ENCODE measurements at places on chromosomes 7 and 10. TPM values are rescaled to one million over a fixed set of nuclear protein-coding genes. Genes with fewer than 3 reads are reported as not detected.

GRCh38 chr7:36289833-36290661 lies 99.6 kb upstream of the ANLN start:
- DNase-seq = no peak

- DNase-seq = no peak
Observed at GRCh38 chr10:986137-986825, 2.0 kb upstream of the GTPBP4 start.

GRCh38 chr7:10677211-10677610 lies 296.5 kb upstream of the PHF14 start:
- DNase-seq = no peak

The SH2D4B gene
- total RNA-seq = not detected

DNA sequence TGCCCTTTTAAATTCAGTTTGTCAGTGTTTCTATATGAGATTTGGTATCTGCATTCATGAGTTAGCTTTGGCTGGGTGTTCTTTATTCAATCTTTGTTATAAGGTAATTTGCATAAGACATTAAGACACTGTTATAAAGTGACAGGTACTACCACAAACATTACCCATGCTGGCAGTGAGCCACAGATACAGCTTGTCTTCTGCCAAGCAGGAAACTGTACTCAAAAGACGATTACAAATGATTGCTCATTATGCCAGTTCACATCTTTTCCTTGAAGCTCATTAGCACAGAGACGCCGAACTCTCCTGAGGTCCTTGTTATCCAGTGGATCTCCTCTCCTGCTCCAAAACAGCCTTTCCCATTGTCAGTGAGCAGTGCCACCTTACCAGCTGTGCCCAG lies 30.4 kb downstream of the AMPH start:
- DNase-seq = no peak

The PTF1A gene
- not detected for total RNA-seq

GRCh38 chr10:96619120-96619519 lies 32.3 kb upstream of the TM9SF3 start:
- DNase-seq = no peak

DNA sequence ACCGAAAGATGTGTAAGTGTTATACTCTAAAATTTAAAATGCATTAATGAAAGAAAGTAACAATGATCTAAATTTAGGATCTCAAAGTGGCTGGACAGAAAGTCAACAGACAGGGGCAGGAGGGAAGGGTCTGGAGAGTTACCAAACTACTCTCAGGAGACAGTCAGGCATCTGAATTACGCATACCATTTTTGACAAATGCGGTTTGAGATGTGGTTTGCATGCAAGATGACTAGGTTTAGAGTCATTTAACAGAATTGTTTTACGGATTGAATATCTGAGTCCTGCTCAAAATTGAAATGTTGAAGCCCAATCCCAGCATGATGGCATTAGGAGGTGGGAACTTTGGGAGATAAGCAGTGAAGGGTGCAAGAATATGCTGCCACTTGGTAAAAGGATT lies 314.1 kb downstream of the WDR11 start:
- DNase-seq = no peak

DNA sequence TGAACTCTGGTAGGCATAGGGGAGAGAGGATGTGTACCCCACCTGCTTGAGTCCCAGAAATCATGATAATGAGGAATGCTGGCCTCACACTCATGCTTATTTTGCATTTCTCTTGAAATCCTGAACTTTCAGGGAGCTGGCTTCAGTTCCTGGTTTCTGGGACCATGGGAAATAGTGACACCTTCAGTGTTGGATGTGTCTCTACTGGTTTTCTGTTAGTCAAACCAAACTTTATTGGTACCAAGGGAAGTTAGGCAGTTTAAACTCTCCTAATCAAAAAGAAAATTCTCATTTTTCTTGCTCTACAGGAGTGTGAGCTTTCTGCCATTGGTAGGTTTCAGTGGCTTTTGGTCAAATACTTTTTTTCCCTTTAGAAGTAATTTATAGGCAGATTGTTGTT lies 11.8 kb upstream of the PCGF5 start:
- DNase-seq = no peak

All from activated CD8-positive, alpha-beta memory T cell treated with anti-CD3 and anti-CD28 coated beads, Interleukin-2, amount 10 ng/mL, durations not matched to agents 7 days and 5 days (primary cell).